ENCODE measurements at places on chromosomes 16 and 17. TPM values are rescaled to one million over a fixed set of nuclear protein-coding genes. Genes with fewer than 3 reads are reported as not detected.

GRCh38 chr17:535198-535597 is 179.4 kb downstream of the VPS53 start:
- DNase-seq: no peak

GRCh38 chr17:51119415-51120356 is 982 bp downstream of the SPAG9 start:
- peak; percentile 69 for DNase-seq

DNA sequence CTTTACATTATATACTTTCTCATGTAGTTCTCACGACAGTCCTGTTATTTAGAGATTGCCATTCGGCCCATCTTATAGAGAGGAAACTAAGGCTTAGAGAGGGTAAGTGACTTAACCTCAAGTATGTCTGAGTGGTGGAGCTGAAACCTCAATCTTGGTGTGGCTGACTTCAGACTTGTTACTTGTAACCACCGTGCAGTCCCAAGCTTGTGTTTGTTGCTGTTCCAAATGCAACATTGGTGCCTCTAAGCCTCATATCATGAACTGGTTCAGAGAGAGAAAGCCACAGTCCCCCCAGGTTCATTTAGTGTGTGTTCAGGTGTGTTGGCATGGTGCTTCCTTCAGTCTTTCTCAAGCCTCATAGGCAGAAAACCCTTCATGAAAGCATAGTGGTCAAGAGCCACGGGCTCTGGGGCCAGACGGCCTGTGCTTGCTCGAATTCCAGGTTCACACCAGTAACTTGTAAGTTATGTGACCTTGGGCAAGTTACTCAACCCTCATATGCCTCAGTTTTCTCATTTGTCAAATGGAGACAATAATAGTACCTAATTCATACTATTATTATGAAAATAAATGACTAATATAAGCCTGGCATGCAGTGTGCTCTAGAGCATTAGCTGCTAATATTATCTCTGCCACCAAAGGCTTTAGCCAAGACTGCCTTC is 39.9 kb downstream of the CDH1 start:
- no peak for DNase-seq

GRCh38 chr16:10466861-10467260 is 81.0 kb downstream of the ATF7IP2 start:
- DNase-seq: no peak

- no peak for DNase-seq
These were observed 55.8 kb upstream of the GSE1 start for GRCh38 chr16:85557083-85557970.

DNA sequence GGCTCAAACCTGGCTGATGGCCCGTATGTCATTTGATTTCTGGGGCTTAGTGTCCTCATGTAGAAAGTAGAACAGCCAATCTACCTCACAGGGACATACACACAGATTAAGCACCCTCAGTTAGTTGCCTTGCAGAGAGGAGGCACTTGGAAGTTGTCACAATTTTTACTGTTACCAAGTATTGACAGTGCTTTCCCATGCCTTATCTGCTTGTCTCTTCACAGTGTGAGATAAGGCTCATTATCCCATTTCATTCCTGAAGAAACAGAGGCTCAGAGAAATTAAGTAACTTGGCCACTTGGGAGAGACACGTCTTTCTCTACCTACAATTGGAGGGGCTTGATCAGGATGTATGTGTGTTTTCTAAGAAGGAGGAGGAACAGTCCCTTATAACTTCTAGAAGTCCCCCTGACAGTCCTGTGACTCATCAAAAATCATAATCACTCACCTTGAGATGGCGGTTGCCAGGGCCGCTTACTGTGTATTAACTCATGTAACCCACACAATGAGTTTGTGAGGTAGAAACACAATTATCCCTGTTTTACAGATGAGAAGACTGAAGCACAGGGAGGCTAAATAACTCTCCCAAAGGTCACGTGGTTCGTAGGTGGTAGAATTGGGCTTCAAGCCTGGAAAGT is 56.9 kb upstream of the LHX1 start:
- DNase-seq: no peak

- DNase-seq: no peak
These were observed 102.7 kb downstream of the UTP18 start for GRCh38 chr17:51362811-51363585.

GRCh38 chr16:16788004-16788403 is 409.1 kb downstream of the NPIPA7 start:
- no peak for DNase-seq

GRCh38 chr16:78490847-78491246 is 391.4 kb downstream of the WWOX start:
- no peak for DNase-seq

DNA sequence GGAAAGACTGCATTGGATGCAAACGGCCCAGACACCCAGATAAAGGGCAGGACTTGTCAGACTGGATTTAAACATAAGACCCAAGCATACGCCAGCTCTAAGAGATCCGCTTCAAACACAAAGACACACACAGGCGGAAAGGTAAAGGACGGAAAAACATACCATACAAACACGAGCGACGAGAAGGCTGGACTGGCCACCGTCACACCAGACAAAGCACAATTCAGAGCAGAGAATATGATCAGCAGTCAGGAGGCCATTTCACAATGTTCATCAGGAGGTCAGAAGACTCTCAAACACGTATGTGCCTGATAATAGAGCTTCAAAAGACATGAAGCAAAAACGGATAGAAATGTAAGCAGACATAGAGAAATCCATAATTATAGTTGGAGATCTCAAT is 84.9 kb upstream of the GNG13 start:
- no peak for DNase-seq

DNA sequence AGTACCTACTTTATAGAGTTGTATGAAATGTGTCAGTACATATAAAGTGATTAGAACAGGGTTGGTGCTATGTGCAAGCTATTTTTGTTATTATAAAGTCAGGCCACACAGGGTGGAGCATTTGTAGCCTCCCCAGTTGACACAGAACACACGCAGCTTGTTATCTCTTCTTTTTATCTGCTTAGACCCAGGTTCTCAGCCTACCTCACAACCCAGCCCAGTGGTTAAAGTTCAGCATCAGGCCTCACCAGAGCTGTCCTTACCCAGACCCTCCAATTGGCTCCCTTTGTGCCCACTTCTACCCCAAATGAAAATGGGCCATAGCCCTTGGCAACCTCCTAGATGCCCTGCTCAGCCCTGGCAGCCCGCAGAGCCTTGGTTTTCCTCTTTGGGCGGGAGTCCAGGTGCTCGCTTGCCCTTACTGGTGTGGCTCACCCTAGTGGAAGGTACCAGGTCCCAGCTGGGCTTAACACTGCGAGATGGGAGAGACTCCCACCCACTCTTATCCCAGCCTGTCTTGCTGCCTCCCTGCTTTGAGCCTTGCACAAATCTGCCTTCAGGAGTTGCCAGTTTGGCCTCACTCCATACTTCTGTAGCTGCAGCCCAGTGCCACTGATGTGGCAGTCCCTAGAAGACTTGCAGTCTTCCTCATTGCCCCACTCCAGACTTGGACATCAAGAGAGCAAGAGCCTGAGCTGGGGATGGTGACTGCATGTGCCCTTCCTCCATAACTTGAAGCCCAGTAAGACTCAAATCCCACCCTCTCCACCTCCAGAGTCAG is 1.1 kb upstream of the PIGS start:
- no peak for DNase-seq

- no peak for DNase-seq
These were observed 25.1 kb downstream of the NT5M start for GRCh38 chr17:17328251-17328650.

DNA sequence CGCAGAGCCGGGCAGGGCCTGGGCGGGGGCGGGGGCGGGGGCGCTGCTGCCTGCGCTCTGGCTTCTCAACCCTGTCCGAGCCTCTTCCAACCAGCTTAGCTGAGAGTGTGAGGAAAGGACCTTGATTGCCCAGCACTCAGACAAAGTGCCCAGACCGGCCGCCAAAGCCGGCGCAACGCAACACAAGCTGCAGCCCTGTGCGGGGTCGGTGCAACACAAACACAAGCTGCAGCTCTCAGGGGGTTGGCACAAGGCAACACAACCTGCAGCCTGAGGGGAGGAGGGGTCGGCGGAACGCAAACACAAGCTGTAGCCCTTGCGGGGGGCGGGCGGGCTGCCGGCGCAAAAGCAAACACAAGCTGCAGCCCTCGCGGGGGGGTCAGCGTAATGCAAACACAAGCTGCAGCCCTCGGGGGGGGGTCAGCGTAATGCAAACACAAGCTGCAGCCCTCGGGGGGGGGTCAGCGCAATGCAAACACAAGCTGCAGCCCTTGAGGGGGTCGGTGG is 60.0 kb downstream of the KLHDC4 start:
- no peak for DNase-seq

DNA sequence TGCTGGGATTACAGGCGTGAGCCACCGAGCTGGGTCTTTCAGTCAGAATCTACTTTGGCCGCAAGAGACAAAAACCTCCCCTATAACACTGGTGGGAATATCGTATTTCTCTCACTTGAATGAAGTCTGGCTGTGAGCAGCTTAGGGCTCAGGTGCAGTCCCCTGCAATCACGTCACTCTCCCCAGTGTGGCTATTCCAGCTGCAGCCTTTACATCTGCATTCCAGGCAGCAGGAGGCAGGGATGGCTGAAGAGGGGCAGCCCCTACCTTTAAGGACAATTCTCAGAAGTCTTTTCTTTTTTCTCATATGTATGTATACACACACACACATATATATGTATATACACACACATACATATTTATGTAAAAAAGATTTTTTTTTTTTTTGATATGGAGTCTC is 3.0 kb downstream of the DEF8 start:
- DNase-seq: no peak

DNA sequence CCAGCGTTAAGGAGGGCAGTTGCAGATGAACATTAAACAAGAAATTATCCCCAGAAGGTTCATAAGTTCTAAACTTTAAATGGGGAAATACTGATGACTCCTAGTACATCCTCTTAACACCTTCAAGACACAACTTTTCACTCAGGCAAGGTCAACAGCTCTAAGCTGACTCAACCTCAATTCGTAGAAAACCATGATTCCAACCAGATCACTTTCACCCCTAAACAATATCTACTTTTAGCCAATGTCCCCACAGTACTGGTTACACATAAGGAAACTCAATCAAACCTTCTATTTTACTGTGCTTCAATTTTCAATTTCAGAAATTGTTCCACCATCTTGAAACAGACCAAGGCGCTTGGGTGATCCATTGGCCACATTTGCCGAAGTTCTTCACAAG is 2.3 kb downstream of the CDYL2 start:
- no peak for DNase-seq

DNA sequence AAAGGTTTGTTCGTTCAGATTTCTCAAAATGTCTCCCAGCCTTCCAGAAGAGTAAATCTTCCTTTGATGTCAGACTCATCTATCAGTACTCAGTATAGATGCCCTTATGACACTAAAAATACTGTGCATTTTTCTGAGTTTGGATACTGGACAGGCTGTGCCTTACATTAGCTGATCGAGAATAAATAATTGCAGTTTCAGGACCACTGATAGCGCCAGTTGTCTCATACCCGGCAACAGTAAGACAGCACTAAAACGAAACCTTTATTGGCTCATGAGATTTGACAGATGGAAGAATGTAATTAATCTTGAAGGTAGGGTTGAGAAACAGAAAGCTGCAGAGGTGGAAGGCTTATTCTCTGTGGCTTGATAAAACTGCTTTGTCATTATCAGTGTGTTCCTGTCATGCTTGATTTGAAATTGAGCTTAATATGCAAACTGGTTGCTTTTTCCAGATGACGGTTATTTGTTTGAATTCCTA is 1.2 kb downstream of the ATP6V0A1 start:
- DNase-seq: peak; percentile 57

GRCh38 chr16:47847220-47847970 is 308.4 kb downstream of the ABCC12 start:
- no peak for DNase-seq

- peak; percentile 65 for DNase-seq
These were observed 1.1 kb downstream of the GJC1 start for GRCh38 chr17:44828919-44829522.

DNA sequence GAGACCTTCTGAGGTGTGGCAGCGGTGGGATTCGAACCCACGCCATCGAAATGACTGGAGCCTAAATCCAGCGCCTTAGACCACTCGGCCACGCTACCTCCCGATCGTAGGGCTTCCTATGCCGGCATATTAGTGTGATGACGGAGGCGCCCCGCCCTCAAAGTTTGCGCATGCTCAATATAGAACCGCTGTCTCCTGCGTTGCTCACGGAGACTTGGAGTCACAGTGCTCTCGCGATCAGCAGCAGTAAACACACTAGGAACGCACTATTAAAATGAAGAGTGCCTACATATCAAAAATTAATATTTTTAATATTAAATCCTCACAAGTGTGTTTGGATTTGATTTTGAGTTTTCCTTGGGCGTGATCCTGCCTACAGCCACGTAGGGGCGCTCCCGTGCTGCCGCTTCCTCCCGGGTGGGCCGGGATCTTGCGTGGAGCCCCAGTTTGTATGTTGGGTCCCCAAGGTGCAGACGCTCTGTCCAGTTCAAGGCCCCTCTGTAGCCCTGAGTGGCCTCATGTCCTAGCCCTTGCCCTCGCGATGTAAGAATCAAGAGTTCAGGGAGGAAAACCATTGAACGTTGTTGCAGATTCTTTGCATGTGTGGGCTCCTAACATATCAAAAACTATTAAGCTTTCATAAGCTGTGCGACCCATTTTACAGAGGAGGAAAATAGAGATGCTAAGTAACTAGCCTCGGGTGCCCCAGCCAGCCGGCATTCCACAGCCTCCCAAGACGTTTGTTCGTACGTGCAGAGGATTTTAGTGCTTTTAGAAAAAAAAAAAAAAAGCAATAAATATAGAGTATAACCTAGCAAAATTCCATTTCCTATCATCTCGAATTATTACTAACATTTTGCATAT is 10.2 kb upstream of the EEF2K start:
- peak; percentile 96 for DNase-seq

DNA sequence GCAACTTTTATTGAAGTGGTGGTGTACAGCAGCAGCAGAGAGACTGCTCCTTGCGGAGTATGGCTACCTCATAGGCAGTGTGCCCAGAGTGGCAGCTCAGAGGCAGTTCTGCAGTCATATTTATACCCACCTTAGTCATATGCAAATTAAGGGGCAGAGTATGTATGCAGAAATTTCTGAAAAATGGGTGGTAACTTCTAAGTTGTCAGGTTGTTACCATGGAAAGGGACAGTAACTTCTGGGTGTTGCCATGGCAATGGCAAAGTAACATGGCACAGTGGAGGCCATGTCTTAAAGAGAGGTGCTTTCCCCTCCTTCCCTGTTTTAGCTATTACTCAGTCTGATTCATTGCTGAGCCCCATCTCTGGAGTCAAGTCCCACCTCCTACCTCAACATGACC is 53.4 kb downstream of the MEOX1 start:
- peak; percentile 17 for DNase-seq

DNA sequence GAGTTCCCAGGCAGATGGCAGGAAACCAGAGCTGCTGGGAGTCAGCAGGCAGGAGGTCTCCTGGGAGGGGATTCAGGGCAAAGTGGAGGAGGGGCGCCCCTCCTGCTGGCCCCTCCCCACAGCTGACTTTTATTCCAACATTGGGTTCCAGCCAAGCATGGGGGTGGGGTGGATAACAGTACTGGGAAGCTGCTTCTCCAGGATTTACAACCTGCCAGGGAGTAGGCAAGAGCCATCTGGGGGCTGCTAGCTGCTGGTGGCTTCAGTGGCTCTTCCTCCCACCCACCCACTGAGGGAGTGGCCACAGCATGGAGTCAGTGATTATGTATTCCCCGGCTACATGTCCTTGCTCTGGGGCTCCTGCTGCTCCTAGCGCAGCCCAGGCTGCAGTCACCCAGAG is 36.8 kb downstream of the TMEM132E start:
- no peak for DNase-seq

- peak; percentile 11 for DNase-seq
These were observed 1.4 kb downstream of the GOT2 start for GRCh38 chr16:58732545-58733247.

The CLEC10A gene
- 0.24 TPM for total RNA-seq

Measured in B cell (primary cell).